EL (cell line): ENCODE measurements at places on chromosomes 12 and 14.

GRCh38 chr12:91172096-91172495 lies 10.5 kb downstream of the DCN start:
- no peak for DNase-seq

GRCh38 chr14:74610866-74611649 lies 979 bp downstream of the LTBP2 start:
- DNase-seq: no peak

DNA sequence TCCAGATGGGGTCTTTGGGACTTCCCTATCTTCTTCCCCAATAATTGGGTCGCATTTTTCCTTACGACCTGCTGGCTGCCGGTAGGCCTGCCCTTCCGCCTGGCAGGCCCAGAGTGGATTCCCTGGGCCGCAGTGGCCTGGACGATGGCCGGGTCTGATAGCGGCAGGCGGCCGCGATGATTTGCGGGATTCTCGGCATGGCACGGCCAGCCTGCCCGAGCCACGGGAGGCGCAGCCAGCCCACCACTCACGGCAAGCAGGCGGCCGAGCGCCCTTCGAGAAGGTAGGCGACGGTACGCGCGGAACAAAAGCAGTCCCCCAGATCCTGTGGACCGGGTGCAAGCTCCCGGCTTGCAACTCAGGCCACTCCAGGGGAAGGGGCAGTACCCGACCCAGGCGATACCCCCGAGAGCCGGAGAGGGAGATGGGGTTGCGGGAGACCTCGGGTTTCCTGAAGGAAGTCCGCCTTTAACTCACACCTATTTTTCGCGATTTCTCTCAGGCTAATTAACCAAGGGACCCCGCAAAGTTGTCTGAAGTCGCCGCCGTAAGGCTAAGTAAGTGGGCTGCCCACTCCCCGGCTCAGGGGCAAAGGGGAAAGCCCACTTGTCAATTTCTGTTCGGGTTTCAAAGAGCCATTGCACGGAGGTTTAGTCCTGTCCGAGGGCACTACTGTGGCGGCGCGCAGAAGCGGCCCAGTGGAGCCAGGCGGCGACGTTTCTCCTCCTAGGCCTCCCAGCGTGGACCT lies 1.4 kb upstream of the GSC start:
- no peak for DNase-seq

- DNase-seq: peak; percentile 31
These were observed 31.6 kb upstream of the SGPP1 start for GRCh38 chr14:63759456-63759855.

GRCh38 chr12:6941782-6942181 lies 1.8 kb upstream of the RNU7-1 start:
- no peak for DNase-seq

- DNase-seq: no peak
These were observed 22.5 kb upstream of the PGF start for GRCh38 chr14:74977901-74978385.

GRCh38 chr12:124829008-124829707 lies 34.5 kb downstream of the SCARB1 start:
- peak; percentile 97 for DNase-seq

- DNase-seq: no peak
These were observed 12.1 kb downstream of the FRMD6 start for GRCh38 chr14:51663783-51664326.

DNA sequence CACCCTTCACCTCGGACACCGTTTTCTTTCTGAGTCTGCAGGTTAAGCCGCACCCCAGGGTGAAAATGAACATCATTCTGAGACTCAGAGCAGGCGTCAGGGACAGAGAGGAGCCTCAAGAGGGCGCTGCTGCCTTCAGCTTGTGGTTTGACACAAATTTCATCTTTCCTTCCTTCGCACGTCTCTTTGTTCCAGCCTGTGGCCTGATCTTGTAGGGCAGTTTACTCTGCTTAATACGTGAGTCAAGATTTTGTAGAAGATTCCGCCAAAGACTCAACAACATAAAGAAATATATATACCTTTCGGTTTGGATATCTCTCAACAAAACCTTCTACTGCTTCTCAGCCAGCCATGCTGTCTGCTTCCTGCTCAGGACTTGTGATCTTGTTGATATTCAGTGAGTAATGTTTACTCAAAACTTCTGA lies 329.3 kb upstream of the OR4E1 start:
- DNase-seq: no peak

- peak; percentile 62 for DNase-seq
These were observed 9.8 kb upstream of the RIMKLB start for GRCh38 chr12:8687846-8688601.

DNA sequence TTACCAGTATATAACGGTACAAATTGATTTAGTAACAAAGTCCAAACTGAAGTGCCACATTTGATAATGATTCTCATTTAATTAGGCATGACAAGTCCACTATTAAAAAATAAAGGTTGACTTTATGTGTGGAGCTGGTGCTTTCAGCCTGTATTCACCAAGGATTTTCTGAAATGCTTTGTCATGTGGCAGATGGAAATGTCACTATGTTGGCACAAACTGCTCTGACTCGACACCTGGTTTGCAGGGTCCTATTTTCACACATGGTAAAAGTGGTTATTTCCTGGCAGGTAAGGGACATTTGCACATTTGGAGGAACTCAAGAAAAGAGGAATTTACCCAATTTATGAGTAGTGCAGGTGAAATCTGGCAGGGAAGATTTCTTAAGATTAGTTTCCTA lies 572.6 kb upstream of the MDGA2 start:
- no peak for DNase-seq

DNA sequence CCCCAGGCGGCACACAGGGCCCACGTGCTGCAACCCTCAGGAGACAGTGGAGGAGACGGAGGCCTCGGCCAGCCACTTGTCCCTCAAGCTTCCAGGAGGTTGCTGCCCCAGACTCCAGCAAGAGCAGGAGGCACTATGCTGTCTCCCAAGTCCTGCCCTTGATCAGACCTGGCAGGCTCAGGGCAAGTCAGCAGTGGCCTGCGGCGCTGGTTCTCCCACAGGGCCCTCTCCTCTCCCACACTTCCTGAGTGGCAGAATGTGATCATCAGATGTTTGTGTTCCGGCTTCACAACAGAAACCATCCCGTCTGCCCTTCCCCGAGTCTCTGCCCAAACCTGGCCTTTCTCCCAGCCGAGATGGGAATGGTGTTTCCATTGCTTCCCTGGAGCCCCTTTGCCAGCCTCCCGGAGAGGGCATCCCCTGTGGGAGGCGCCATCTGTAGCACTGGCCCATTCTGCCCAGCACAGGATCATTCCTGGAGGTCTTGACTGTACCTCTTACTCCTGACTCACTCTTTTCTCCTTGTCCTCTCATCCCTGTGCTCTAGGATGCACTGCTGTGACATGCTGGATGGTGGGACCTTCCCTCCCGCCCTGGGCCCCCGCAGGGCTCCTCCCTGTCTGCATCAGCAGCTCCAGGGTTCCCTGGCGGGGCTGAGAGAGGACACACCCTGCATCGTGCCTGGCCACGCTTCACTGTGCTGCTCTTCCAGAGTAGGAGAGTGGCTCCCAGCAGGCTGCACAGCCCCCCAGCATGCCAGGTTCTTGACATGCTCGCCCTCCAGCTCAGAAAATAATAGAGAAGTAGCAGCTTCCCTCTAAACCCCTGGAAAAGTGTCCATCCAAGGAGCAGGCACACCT lies 114.7 kb upstream of the FKBP4 start:
- DNase-seq: no peak

- DNase-seq: no peak
These were observed 287.0 kb downstream of the RERGL start for GRCh38 chr12:17802657-17803641.

GRCh38 chr14:102194856-102195255 lies 55.2 kb downstream of the WDR20 start:
- DNase-seq: no peak

DNA sequence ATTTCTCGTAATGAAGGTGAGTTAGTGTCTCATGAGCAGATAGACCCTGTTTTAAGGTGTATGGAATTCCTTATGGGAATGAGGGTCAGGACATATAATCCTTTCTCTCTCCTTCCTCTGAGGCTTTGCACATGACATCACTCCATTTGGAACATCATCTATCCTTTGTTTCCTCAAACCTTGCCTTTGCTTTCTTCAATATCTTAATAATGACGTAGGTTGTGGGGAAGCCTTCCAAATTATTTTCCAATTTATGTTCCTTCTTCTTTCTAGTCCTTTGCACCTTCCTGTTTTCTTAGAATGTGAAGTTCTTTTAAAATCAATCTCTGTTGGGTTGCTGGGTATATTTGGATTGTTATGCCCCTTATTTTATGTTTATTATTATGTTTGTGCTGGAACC lies 502.9 kb upstream of the STXBP6 start:
- DNase-seq: no peak

DNA sequence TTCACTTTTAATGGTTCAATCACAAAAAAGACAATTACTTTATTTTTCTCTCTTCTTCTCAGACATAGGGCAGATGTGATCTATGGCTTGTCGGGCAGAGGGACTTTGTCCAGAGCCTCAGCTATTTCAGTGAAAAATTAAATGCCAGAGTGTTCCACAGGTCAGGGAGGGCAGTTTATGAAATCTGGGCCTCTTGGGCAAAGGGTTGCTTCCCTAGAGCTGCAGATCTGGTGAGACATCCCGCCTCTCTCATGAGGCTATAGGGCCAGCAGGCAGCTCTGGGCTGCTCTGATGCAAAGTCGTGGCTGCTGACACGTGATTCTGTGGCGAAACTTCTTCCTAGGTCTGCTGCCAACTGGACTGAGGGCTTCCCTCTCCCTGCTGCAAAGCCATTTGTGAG lies 6.0 kb downstream of the CLMN start:
- DNase-seq: peak; percentile 41

DNA sequence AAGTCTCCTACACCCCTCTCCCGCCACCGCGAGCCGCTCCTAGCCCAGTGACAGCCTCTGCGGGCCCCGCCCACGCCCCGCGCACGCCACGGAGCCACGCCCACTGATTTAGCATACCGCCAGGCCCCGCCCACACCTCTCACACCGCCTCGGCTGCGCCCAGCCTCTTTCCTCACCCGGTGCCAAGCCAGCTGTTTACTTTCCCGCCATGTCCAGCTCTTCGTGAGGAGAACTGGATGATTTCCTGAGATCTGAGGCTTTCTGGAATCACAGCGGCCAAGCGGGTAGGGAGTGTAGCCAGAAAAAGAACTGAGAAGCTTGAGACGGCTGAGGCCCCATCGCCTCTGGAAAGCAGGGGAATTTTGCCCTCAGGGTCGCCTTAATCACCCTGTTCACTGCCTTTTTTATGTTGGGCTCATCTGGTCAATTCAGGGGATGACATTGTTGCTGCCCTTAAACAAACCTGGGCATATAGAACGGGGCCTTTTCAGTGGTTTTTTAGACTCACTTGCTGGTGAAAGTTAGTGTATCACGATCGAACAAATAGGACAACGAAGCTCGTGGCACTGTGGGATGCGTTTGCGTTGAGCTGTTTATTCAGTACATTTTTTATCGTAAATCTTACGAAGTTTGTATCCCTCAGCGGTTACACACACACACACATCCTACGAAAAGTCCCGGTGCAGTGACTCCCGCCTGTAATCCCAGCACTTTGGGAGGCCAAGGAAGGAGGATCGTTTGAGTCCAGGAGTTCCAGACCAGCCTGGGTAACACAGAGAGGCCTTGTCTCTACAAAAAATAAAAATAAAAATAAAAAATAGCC lies at the start of gene RNF212B:
Gene RNF212B, plus strand, starts transcription at position 165 of the 823 bp plus-strand sequence. CDS start 2,410 bp downstream, outside the sequence.
- peak; percentile 76 for DNase-seq

GRCh38 chr12:78229591-78230101 lies 399.0 kb downstream of the NAV3 start:
- DNase-seq: peak; percentile 56

DNA sequence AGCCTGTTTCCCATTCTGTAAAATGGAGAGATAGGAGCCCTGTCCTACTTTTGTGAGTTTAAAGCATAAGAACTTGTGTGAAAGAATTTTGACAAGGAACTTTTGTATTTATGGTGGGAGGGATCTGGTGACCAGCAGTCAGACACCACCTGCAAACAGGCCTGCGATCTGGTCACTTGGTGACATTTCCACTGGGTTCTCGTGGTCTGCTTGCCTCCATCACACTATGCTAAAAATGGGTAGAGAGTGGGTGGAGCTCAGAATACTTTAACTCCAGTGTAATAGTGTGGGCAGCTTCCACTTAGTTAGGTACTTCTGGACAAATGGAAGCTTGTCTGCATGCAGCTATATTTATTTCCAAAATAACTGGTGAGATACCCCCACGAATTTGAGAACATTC lies 26.5 kb upstream of the PLXNC1 start:
- DNase-seq: no peak

- no peak for DNase-seq
These were observed 194.1 kb downstream of the TMTC3 start for GRCh38 chr12:88336076-88336739.

DNA sequence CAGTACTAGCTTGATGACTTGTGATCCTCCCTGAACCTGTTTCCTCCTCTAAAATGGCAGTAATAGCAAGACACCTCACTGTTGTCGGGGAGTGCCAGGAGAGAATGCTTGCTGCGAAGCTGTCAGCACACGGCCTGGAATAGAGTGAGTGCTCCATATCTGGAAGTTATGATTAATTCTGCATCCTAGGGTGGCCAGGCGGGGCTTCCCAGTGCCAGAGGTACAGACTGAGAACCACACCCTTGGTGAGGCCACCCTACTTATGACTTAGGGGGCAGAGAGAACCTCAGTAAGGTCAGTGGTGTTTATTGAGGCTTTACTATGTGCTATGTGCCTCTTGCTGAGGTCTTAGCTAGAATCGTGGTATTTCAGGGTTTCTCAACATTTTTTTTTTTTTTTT lies 20.1 kb downstream of the MORN3 start:
- DNase-seq: no peak

DNA sequence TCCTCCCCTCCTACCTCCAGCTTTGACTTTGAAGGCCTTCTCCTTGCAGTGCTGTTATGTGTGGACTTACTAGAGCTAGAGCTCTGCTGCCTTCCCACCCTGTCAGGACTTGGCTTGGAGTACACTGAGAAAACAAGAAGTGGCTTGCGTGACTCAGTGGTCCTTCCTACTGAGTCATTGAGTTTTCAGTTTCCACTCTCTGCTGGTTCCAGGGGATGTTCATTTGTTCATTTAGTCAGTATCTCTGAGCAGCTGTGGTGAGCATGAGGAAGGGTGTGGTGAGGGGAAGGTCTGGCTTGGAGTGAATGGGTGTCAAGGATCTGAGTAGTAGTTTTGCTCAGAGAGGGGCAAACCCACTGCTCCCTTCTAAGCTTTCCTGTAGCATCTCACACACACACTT lies 17.2 kb upstream of the ELK3 start:
- peak; percentile 63 for DNase-seq

DNA sequence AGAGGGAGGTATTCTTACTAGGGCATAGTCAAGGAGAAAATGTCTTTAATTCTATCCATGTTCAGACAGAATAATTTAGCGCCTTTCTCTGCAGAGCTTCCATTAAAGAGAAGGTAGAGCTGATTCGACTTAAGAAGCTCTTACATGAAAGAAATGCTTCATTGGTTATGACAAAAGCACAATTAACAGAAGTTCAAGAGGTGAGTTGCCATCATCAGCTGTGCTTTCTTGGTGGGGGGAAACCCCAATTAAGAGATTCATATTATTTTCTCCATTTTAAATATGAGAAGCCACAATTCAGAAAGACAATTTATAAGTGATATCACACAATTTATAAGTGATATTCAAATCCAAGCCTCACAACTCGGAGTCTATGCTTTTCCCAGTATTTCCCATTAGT lies 27.8 kb downstream of the RPGRIP1 start:
- DNase-seq: no peak
